Activated naive CD8-positive, alpha-beta T cell treated with anti-CD3 and anti-CD28 coated beads, Interleukin-2, amount 10 ng/mL, durations not matched to agents 7 days and 5 days (primary cell): ENCODE measurements at places on chromosomes 2 and 18.

- H3K4me3 ChIP-seq = no peak overlapping the region
- no peak overlapping the region for H3K27ac ChIP-seq
- no peaks in the 10 kb centered on the region for H3K4me1 ChIP-seq
- peaks cover 12% of the 10 kb centered on the region for H3K27me3 ChIP-seq
- no peak for DNase-seq
- no peaks in the 10 kb centered on the region for H3K36me3 ChIP-seq
These were observed 33.8 kb downstream of the SMIM21 start for GRCh38 chr18:75393721-75394120.

- H3K4me1 ChIP-seq = peaks cover 45% of the 10 kb centered on the region
- no peak overlapping the region for H3K4me3 ChIP-seq
- no peaks in the 10 kb centered on the region for H3K27me3 ChIP-seq
- DNase-seq = no peak
These were observed 62.1 kb downstream of the COA5 start for GRCh38 chr2:98546186-98546585.

GRCh38 chr2:72937356-72937669 lies 20.0 kb downstream of the EMX1 start:
- H3K27me3 ChIP-seq = peaks cover 7% of the 10 kb centered on the region
- no peak overlapping the region for H3K4me3 ChIP-seq
- no peaks in the 10 kb centered on the region for H3K36me3 ChIP-seq
- peaks cover 19% of the 10 kb centered on the region for H3K4me1 ChIP-seq

- peaks cover 16% of the 10 kb centered on the region for H3K4me1 ChIP-seq
- H3K27ac ChIP-seq = no peak overlapping the region
- DNase-seq = no peak
- no peaks in the 10 kb centered on the region for H3K36me3 ChIP-seq
- H3K27me3 ChIP-seq = peaks cover 41% of the 10 kb centered on the region
These were observed 9.2 kb downstream of the HTRA2 start for GRCh38 chr2:74538881-74539339.

GRCh38 chr2:202765436-202765835 lies 106.1 kb downstream of the ICA1L start:
- H3K4me3 ChIP-seq = no peak overlapping the region
- H3K4me1 ChIP-seq = peaks cover 38% of the 10 kb centered on the region
- H3K36me3 ChIP-seq = peaks cover 50% of the 10 kb centered on the region

- no peak for DNase-seq
- H3K4me3 ChIP-seq = peak overlapping the region; percentile 98
- peak overlapping the region; percentile 99 for H3K27ac ChIP-seq
- H3K27me3 ChIP-seq = no peaks in the 10 kb centered on the region
These were observed 2.8 kb downstream of the INPP5D start for GRCh38 chr2:233062946-233063268.

GRCh38 chr18:48186131-48186766 lies 222.9 kb downstream of the ZBTB7C start:
- H3K27ac ChIP-seq = no peak overlapping the region
- H3K4me3 ChIP-seq = no peak overlapping the region
- no peaks in the 10 kb centered on the region for H3K36me3 ChIP-seq
- DNase-seq = no peak
- no peaks in the 10 kb centered on the region for H3K4me1 ChIP-seq

- no peak for DNase-seq
- H3K27ac ChIP-seq = no peak overlapping the region
- H3K4me3 ChIP-seq = no peak overlapping the region
- H3K27me3 ChIP-seq = no peaks in the 10 kb centered on the region
These were observed 98.1 kb downstream of the CRIM1 start for GRCh38 chr2:36453652-36454051.

- no peaks in the 10 kb centered on the region for H3K36me3 ChIP-seq
- peaks cover 4% of the 10 kb centered on the region for H3K4me1 ChIP-seq
- no peaks in the 10 kb centered on the region for H3K27me3 ChIP-seq
- H3K27ac ChIP-seq = no peak overlapping the region
These were observed 95.2 kb downstream of the POLE4 start for GRCh38 chr2:75053484-75054112.

- H3K36me3 ChIP-seq = no peaks in the 10 kb centered on the region
- no peaks in the 10 kb centered on the region for H3K27me3 ChIP-seq
- H3K4me3 ChIP-seq = no peak overlapping the region
- no peaks in the 10 kb centered on the region for H3K4me1 ChIP-seq
These were observed 610.4 kb upstream of the NETO1 start for GRCh38 chr18:73478191-73478590.

DNA sequence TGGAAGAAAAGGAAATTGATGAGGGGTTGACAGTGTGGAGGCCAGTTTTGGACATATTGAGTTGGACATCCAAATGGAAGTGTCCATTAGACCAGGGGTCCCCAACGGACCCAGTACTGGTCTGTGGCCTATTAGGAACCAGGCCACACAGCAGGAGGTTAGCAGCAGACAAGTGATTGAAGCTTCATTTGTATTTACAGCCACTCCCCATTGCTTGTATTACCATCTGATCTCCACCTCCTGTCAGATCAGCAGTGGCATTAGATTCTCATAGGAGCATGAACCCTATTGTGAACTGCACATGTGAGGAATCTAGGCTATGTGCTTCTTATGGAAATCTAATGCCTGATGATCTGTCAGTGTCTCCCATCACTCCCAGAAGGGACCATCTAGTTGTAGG lies 99.1 kb downstream of the MTX2 start:
- DNase-seq = no peak
- no peak overlapping the region for H3K4me3 ChIP-seq
- H3K36me3 ChIP-seq = no peaks in the 10 kb centered on the region
- no peak overlapping the region for H3K27ac ChIP-seq
- no peaks in the 10 kb centered on the region for H3K4me1 ChIP-seq

DNA sequence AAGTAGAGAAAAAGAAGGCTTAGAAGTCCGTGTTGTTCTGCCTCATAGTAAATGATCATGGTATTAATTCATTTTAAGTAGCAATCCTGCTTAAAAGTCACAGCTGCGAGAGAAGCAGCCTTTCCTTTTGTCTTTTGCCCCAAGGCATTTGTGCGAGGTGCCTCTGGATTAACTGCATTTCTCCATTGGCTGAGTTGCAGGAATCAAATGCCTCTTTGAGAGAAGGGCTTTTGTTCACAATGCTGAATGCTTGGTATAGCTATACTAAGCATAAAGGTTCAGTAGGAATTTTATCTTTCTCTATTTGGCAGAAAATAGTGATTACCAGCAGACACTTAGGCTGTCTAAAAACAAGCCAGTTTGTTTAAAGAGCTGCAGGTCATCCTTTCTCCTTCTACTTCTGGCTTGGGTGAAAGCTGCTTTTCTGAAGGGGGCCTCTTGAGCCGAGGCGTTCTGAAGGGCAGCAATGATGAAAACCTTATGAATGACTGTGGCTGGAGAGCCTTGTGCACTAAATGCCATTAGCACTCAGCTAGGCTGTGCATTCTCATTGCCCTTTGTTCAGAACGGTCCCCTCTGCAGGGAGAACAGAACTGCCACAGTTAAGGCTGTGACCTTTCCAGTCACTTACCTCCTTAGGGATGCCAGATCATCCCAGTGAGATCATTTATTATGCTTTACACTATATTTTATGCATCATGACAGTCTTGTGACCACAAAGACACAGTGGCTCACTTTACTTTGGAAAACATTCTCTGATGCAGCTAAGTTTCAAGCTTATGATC lies 68.8 kb upstream of the TMEM87B start:
- H3K27ac ChIP-seq = no peak overlapping the region
- peaks cover 9% of the 10 kb centered on the region for H3K27me3 ChIP-seq
- H3K4me1 ChIP-seq = no peaks in the 10 kb centered on the region
- no peak overlapping the region for H3K4me3 ChIP-seq
- H3K36me3 ChIP-seq = no peaks in the 10 kb centered on the region

- no peak for DNase-seq
- H3K27ac ChIP-seq = no peak overlapping the region
- no peaks in the 10 kb centered on the region for H3K36me3 ChIP-seq
These were observed 123.5 kb downstream of the FMNL2 start for GRCh38 chr2:152458441-152458940.

DNA sequence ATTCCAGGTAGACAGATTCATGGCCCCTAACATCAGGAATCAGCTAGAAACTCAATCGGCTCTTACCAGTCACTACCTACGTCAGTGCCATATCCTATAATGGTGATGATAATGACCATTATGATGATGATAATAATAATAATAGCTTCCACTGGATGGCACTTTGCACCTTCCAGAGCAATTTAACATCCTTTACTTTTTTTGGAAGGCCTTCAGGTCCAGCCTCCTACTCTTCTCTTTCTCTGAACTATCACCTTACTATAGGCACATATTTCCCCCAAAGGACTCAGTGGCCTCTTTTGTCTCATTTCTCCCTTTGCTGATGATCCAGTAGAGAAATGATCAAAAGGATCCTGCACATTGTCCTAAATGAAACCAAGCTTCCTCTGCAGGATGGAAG lies 56.0 kb downstream of the BCL11A start:
- H3K27me3 ChIP-seq = peaks cover 12% of the 10 kb centered on the region
- no peak for DNase-seq
- no peak overlapping the region for H3K27ac ChIP-seq
- H3K36me3 ChIP-seq = no peaks in the 10 kb centered on the region
- H3K4me1 ChIP-seq = peaks cover 11% of the 10 kb centered on the region
- H3K4me3 ChIP-seq = no peak overlapping the region

- no peaks in the 10 kb centered on the region for H3K36me3 ChIP-seq
- no peak overlapping the region for H3K4me3 ChIP-seq
- no peak for DNase-seq
These were observed 84.8 kb upstream of the HDAC4 start for GRCh38 chr2:239485622-239486021.

- no peak overlapping the region for H3K4me3 ChIP-seq
- H3K27ac ChIP-seq = no peak overlapping the region
- H3K27me3 ChIP-seq = no peaks in the 10 kb centered on the region
- H3K4me1 ChIP-seq = peaks cover 6% of the 10 kb centered on the region
- H3K36me3 ChIP-seq = peaks cover 16% of the 10 kb centered on the region
These were observed 30.8 kb downstream of the WDFY1 start for GRCh38 chr2:223914324-223914723.

DNA sequence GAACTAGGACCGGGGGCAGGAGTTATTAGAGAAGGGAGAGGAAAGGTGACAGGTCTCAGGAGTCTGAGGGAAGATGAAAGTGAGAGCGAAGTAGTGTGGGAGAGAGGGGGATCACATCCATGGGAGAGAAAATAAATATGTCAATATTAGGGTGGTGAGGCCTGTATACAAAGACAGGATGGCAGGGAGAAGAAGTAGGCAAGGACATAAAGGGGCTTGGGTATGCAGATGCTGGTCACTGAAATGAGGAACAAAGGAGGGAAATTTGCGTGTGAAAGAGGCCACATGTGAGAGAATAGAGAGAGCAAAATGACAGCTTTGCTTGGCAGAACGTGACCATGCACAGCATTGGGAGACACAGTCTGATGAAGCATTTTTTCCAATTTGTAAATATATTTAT lies 13.6 kb downstream of the METAP1D start:
- no peak overlapping the region for H3K4me3 ChIP-seq
- no peak for DNase-seq
- H3K27me3 ChIP-seq = no peaks in the 10 kb centered on the region
- H3K27ac ChIP-seq = no peak overlapping the region
- H3K36me3 ChIP-seq = peaks cover 10% of the 10 kb centered on the region
- H3K4me1 ChIP-seq = peaks cover 21% of the 10 kb centered on the region

- H3K36me3 ChIP-seq = no peaks in the 10 kb centered on the region
- peaks cover 19% of the 10 kb centered on the region for H3K4me1 ChIP-seq
- H3K27ac ChIP-seq = no peak overlapping the region
- no peak overlapping the region for H3K4me3 ChIP-seq
These were observed 2.4 kb downstream of the CHRNA1 start for GRCh38 chr2:174761837-174762236.

DNA sequence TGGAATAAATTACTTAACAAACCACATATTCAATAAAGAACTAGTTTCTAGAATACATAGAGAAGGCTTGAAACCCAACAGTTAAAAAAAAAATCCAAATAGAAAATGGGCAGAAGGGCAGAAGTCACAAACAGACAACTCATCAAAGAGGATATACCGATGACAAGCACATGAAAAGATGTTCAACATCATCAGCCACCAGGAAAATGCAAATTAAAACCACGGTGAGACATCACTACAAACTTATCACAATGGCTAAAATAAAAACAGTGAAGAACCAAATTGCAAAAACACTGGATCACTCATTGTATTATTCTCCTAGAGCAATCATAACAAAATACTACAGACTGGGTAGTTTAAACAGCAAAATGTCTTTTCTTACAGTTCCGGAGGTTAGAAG lies 14.5 kb downstream of the SESTD1 start:
- H3K4me3 ChIP-seq = no peak overlapping the region
- H3K4me1 ChIP-seq = peaks cover 38% of the 10 kb centered on the region
- H3K36me3 ChIP-seq = peaks cover 13% of the 10 kb centered on the region
- DNase-seq = no peak
- H3K27me3 ChIP-seq = peaks cover 2% of the 10 kb centered on the region

DNA sequence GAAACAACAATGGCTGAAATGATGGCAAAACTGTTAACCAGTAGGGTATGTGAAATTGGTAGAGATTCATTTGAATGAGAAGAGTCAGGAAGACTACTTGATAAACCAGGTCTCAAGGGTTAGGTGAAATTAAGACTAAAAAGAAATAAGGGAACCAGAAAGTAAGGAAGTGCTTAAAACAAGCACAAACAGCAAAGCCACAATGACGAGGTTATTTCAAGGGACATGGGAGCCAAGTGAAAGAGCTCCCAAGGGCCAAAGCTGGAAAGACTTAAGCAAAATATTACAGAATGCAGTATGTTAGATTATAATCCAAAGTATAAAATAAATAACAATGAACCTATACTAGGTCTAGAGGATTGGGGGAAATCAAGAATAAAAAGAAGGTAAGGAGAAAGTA lies 19.3 kb upstream of the CD302 start:
- H3K4me3 ChIP-seq = no peak overlapping the region
- H3K27ac ChIP-seq = no peak overlapping the region

GRCh38 chr18:58396966-58397365 lies 231.9 kb downstream of the ALPK2 start:
- H3K4me3 ChIP-seq = no peak overlapping the region
- H3K27me3 ChIP-seq = no peaks in the 10 kb centered on the region
- H3K36me3 ChIP-seq = no peaks in the 10 kb centered on the region
- H3K27ac ChIP-seq = no peak overlapping the region

DNA sequence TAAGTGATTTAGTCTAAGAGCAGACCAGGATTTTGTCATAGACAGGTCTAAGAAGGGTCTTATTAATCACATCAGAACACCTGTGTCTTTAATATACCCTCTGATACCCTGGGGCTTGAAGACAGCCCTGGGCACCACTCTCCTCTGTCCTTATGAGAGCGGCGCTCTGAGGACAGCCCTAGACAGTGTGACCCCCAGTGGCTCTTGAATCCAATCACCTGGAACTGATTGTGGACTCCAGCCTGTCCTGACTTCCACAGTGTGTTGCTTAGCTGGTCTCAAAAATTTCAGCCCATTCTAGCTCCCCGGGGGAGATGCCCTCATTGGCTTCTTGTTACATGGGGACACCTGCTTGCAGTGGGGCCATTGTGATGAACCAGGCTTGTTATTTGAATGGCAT lies 195.8 kb upstream of the SMAD2 start:
- H3K4me1 ChIP-seq = no peaks in the 10 kb centered on the region
- DNase-seq = no peak
- no peaks in the 10 kb centered on the region for H3K36me3 ChIP-seq
- H3K4me3 ChIP-seq = no peak overlapping the region
- H3K27ac ChIP-seq = no peak overlapping the region

GRCh38 chr2:206701952-206702605 lies 16.1 kb downstream of the DYTN start:
- DNase-seq = no peak
- peaks cover 3% of the 10 kb centered on the region for H3K4me1 ChIP-seq
- peaks cover 17% of the 10 kb centered on the region for H3K27me3 ChIP-seq
- no peak overlapping the region for H3K4me3 ChIP-seq
- no peak overlapping the region for H3K27ac ChIP-seq

GRCh38 chr2:42809819-42810120 lies 17.4 kb upstream of the HAAO start:
- H3K27me3 ChIP-seq = peaks cover 12% of the 10 kb centered on the region
- DNase-seq = no peak
- peaks cover 4% of the 10 kb centered on the region for H3K36me3 ChIP-seq
- peak overlapping the region; percentile 76 for H3K4me3 ChIP-seq
